ENCODE measurements at places on chromosomes 5 and 9. TPM values are rescaled to one million over a fixed set of nuclear protein-coding genes. Genes with fewer than 3 reads are reported as not detected.
A peak's percentile ranks its signal among the peaks of the same experiment; 100 is the strongest.

The PCDHA9 gene
- not detected for total RNA-seq

The BSPRY gene
- total RNA-seq = 17.9 TPM

DNA sequence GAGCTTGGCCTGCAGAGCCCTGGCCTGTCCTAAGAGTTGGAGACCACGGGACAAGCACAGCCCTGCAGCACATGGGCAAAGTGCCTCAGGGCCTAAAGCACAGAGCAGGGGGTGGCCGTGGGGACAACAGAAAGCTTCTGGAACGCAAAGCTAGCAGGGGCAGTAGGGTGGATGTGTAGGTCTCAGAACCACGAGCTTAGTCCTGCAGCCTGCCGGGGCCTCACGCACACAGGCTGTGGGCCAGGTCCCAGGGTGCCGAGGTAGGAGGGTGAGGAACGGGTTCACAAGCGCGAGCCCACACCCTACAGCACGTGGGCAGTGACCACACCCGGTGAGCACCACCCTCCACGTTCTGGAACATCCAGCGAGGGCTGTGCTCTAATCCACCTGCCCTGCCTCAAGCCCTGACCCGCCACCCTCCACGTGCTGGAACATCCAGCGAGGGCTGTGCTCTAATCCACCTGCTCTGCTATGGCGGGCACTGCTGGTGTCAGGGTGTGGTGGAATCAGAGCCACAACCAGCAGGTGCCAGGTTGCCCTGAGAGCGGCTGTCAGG is 9.3 kb downstream of the CLPTM1L start:
- no peaks in the 10 kb centered on the region for H3K4me1 ChIP-seq
- peaks cover 87% of the 10 kb centered on the region for H3K36me3 ChIP-seq
- no peak overlapping the region for H3K27ac ChIP-seq
- H3K27me3 ChIP-seq = no peaks in the 10 kb centered on the region
- DNase-seq = no peak
- H3K4me3 ChIP-seq = no peak overlapping the region

GRCh38 chr5:56833325-56833724 is 18.0 kb downstream of the MAP3K1 start:
- peaks cover 89% of the 10 kb centered on the region for H3K4me1 ChIP-seq
- no peaks in the 10 kb centered on the region for H3K36me3 ChIP-seq
- H3K27me3 ChIP-seq = no peaks in the 10 kb centered on the region
- H3K27ac ChIP-seq = no peak overlapping the region
- no peak for DNase-seq

The IL13 gene
- not detected for total RNA-seq

The CCDC69 gene
- total RNA-seq = 34.6 TPM

DNA sequence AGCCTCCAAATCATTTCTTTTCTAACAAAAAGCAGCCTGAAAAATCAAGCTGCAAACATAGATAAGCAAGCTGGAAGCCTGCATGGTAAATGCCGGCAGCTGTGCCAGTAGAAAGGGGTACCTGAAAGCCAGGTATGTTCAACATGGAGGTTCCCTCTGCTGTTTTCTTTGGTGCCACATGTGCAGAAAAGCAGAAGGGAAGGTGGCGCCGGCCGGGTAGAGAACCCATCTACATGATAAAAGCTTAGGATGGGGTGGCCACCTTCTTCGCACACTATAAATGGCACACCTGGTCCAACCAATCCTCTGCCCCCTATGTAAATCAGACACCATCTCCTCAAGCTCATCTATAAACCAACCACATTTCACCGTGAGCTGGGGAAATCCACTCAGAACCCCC is 268.9 kb upstream of the IRX2 start:
- H3K36me3 ChIP-seq = no peaks in the 10 kb centered on the region
- no peak overlapping the region for H3K4me3 ChIP-seq
- H3K27ac ChIP-seq = no peak overlapping the region
- H3K4me1 ChIP-seq = no peaks in the 10 kb centered on the region
- DNase-seq = no peak

DNA sequence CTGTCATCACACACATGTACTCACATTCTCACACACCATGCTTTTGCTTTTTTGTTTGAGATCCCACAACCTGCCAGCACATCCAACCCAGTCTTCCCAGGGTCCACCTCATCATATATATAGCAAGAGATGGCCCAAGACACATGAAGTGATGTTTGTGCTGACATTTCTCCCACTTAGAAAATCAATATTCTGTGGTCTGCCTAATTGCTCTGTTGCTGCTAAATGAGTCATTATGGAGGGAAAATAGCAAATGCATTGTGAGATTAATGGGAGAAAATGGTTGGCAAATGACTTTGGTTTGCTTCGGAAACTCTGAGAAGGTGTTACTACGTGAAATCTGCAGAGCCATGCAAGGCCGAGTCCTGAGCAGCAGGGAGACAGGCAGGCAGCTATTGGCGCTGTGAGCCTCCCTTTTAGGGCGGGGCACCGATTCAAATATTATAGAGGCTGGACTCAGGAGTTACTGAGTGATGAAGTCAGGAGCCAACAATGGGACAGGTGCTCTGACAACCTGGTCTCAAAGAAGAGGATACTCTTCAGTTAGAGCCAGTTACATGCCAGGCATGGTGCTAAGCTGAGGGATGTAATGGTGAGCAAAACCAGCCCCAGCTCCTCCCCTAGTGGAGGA is 62.8 kb downstream of the DAB2IP start:
- H3K27me3 ChIP-seq = no peaks in the 10 kb centered on the region
- H3K4me3 ChIP-seq = no peak overlapping the region
- H3K36me3 ChIP-seq = no peaks in the 10 kb centered on the region
- H3K4me1 ChIP-seq = peaks cover 3% of the 10 kb centered on the region

The RGS3 gene
- total RNA-seq = 96.9 TPM

The IPO11 gene
- 27.0 TPM for total RNA-seq

DNA sequence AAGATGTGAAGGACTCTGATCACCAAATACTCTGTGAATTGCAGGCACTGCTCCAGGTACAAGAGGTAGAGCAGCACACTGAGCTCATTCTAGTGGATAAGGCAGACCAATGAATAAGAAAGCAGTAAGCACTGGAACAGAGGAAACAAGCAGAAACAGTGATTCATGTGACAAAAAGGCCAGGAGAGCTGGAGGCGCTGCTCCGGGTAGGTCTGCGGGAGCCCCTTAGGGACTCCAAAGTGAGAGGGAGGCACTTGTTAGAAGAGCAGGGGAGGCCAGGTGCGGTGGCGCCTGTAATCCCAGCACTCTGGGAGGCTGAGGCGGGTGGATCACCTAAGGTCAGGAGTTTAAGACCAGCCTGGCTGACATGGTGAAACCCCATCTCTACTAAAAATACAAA is 231.6 kb upstream of the NFIL3 start:
- H3K27ac ChIP-seq = no peak overlapping the region
- no peaks in the 10 kb centered on the region for H3K4me1 ChIP-seq
- H3K27me3 ChIP-seq = no peaks in the 10 kb centered on the region
- H3K36me3 ChIP-seq = no peaks in the 10 kb centered on the region

DNA sequence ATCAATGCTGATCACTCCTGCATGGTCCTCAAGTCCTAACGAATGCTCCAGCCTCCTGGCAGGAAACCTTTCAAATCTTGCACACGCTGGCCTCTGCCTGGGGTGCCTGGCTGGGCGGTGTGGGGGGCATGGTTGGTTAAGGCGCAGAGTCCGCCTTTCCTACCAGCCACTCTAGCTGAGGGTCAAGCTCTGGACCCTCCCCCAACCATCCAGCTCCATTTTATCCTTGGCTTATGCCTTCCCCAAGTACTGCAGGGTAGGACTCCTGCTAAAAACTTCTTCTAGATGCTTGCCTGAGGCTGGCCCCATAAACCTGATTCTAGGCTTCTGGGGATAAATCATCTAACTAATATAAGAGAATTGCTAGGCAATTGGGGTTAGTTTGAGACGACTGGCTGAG is 808 bp upstream of the MVB12B start:
- no peaks in the 10 kb centered on the region for H3K36me3 ChIP-seq
- no peaks in the 10 kb centered on the region for H3K27me3 ChIP-seq

The LURAP1L gene
- total RNA-seq = 37.7 TPM

The EMB gene
- 45.8 TPM for total RNA-seq

The GPRIN1 gene
- total RNA-seq = 2.1 TPM

GRCh38 chr5:168528521-168529373 is at the start of gene FBLL1:
Gene FBLL1 (plus strand): TSS chr5:168529305. CDS start chr5:168529505, 200 bp downstream.
- DNase-seq = no peak
- peak within 1 kb of the TSS; percentile 27 for H3K4me3 ChIP-seq
- H3K36me3 ChIP-seq = no peaks in the 10 kb centered on the region
- no peak within 1 kb of the TSS for H3K27ac ChIP-seq

- H3K27ac ChIP-seq = no peak overlapping the region
- H3K36me3 ChIP-seq = no peaks in the 10 kb centered on the region
- H3K27me3 ChIP-seq = no peaks in the 10 kb centered on the region
- no peak for DNase-seq
Observed at GRCh38 chr5:138182808-138183207, 3.9 kb downstream of the KIF20A start.

DNA sequence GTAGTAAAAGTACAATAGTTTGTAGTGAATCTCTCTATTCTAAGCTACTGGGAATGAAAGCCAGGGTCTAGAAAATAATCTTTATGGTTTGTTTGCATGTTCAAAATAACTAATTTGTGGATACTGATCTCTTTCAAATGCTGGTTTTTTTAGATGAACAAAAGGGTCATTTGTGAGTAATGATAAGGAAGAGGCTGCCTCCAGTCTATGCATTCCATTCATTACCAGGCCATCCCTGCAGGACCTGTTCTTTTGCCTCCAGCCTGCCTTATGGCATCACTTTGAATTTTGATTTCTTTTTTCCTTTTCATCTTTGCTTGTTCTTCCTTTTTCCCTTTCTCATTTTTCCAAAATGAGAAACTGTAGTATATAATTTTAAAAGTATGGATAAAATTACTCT is 312.3 kb downstream of the CWC27 start:
- H3K27me3 ChIP-seq = no peaks in the 10 kb centered on the region
- no peak for DNase-seq
- H3K4me3 ChIP-seq = no peak overlapping the region
- H3K27ac ChIP-seq = no peak overlapping the region
- H3K4me1 ChIP-seq = no peaks in the 10 kb centered on the region
- H3K36me3 ChIP-seq = no peaks in the 10 kb centered on the region

- H3K4me3 ChIP-seq = no peak overlapping the region
- no peaks in the 10 kb centered on the region for H3K27me3 ChIP-seq
- H3K36me3 ChIP-seq = no peaks in the 10 kb centered on the region
- peak overlapping the region; percentile 21 for H3K27ac ChIP-seq
- H3K4me1 ChIP-seq = peaks cover 18% of the 10 kb centered on the region
- no peak for DNase-seq
Observed at GRCh38 chr5:87121304-87122150, 146.2 kb upstream of the RASA1 start.

- no peaks in the 10 kb centered on the region for H3K27me3 ChIP-seq
- no peak overlapping the region for H3K4me3 ChIP-seq
- H3K36me3 ChIP-seq = no peaks in the 10 kb centered on the region
- DNase-seq = no peak
- peaks cover 3% of the 10 kb centered on the region for H3K4me1 ChIP-seq
- no peak overlapping the region for H3K27ac ChIP-seq
Observed at GRCh38 chr5:96789794-96790330, 17.9 kb downstream of the ERAP1 start.

DNA sequence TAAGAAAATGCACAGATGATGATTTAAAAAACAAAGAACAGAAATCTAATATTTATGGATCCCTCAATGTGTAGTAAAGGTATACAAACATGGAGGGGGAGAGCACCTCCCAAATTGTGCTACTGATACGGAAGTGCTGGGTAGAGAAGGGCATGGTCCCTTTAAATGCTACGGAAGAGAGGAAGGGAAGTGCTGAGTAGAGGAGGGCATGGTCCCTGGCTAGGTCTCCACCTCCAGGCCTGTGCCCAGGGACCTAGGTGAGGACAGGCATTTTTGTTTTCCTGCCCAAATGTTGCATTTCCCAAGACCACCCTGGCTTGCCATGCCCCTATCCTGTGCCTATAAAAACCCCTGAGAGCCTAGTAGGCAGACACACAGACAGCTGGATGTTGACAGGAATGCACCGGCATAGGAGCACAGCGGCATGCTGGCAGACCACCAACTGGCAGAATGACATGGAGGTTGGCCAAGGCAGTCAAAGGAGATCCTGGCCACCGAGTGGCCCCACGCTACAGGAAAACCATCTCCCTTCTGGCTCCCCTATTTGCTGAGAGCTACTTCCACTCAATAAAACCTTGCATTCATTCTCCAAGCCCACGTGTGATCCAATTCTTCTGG is 62.1 kb upstream of the SPDL1 start:
- no peak overlapping the region for H3K27ac ChIP-seq
- H3K27me3 ChIP-seq = peaks cover 3% of the 10 kb centered on the region
- DNase-seq = no peak
- no peak overlapping the region for H3K4me3 ChIP-seq
- no peaks in the 10 kb centered on the region for H3K36me3 ChIP-seq

The IFT74 gene
- total RNA-seq = 10.8 TPM

The MYMK gene
- total RNA-seq = not detected

The PCDHB8 gene
- 1.1 TPM for total RNA-seq

DNA sequence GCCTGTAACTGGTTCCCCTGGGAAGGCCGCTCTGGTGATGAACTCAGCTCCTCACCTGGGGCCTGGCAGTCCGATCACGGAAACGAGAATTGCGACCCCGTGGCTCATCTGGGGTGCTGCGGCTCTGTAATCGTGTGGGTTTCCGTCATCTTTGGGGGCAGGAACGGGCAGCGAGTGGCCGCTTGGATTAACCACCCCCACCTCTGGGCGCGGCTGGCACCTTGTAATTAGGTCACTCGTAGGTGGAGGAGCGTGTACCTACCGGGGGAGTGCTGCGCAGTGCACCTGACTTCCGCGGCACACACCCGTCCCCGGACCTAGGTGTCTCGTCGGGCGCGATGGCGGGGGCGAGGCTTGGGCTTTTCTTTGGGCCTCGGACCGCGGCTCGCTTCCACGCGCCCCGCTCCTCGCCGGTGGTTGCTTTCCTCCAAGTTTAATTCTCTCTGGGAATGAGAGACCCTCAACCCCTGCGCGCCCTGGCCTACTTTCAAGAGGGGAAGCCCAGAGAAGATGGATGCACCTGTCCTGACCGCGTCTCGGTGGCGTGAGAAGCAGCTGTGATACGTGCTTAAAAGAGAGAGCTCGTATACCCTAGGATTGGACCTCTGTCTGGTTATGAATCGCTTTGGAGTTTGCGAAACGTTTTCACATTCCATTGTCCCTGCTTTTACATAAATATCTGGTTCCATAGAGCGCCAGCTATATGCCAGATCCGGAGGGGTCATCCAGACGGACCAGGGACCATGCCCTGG is 744 bp upstream of the PPP2CA start:
- H3K27ac ChIP-seq = peak overlapping the region; percentile 100
- H3K27me3 ChIP-seq = no peaks in the 10 kb centered on the region
- no peak for DNase-seq

GRCh38 chr5:151139646-151140045 is 17.9 kb downstream of the ANXA6 start:
- H3K27ac ChIP-seq = no peak overlapping the region
- H3K4me3 ChIP-seq = no peak overlapping the region
- H3K36me3 ChIP-seq = no peaks in the 10 kb centered on the region
- DNase-seq = no peak
- H3K4me1 ChIP-seq = no peaks in the 10 kb centered on the region
- H3K27me3 ChIP-seq = no peaks in the 10 kb centered on the region
